ENCODE measurements at places on chromosomes 3 and 15. TPM values are rescaled to one million over a fixed set of nuclear protein-coding genes. Genes with fewer than 3 reads are reported as not detected.

GRCh38 chr3:22364851-22365250 lies 613.8 kb upstream of the ZNF385D start:
- DNase-seq, result no peak

- DNase-seq, result no peak
Measured at GRCh38 chr3:23238578-23238977, 35.5 kb downstream of the UBE2E2 start.

DNA sequence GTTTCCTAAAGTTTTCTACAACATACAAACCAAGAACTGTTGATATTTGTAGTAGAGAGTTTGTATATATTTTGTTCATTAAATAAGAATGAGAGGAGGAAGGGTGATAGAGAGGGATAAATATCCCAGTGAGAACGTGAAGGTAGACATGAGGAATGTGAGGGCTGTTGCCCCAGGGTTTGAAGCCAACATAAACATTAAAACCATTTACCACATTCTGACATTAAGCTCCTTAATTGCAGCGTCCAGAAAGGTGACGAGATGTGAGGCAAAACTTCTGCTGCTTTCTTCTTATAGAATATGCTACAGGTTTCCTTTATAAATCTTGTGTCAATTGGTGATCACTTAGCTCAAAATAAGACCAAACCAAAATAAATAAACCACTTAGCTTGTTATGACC lies 267.8 kb upstream of the CNTN4 start:
- no peak for DNase-seq

GRCh38 chr15:85312486-85312885 lies 67.9 kb upstream of the AKAP13 start:
- DNase-seq, result no peak

GRCh38 chr3:16601537-16602005 lies 3.7 kb downstream of the DAZL start:
- DNase-seq, result no peak

DNA sequence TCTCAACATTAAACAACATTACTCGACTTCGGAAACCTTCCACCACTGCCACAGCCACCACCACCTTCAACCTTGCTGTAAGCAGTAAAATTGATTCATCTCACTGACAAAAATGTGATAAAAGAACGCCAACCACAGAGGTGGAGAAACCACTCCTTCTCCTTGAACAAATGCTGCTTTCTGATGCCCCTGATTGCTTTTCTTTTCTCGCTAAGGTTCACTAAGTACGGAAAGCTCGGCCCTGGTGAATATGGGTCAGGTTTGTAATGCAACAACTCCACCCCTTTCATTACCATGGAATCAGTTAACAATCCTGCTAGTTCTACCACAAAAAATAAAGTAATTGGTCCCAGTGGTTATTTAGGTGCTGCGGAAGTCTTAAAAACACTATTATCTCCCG lies 44.9 kb downstream of the MEIS2 start:
- DNase-seq, result no peak

- DNase-seq, result no peak
Measured at GRCh38 chr3:132394320-132394719, 23.0 kb upstream of the DNAJC13 start.

- DNase-seq, result no peak
Measured at GRCh38 chr15:88204584-88204983, 52.0 kb downstream of the NTRK3 start.

DNA sequence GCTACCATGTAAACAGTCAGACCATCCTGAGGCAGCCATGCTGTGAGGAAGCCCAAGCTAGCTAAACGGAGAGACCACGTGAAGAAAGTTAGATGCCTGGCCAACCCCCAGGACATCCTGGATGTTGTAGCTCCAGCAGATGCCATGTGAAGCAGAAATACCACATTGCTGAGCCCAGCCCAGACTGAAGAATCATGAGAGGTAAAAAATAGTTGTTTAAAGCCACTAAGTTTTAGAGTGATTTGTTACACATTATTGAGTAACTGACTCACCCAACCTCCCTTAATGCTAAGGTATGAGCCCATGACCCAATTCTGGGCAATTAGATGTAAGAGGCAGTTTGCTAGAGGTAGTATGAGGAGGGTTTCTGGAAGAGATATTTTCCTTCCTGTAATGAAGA lies 200.5 kb downstream of the THRB start:
- no peak for DNase-seq

IL5RA gene
- 1.5 TPM for total RNA-seq

CLDN18 gene
- not detected for total RNA-seq

SPINK8 gene
- total RNA-seq, result not detected

CHRNB4 gene
- not detected for total RNA-seq
